Left kidney (tissue), 8 donors: ENCODE measurements at places on chromosomes 1 and 21.
A peak's percentile ranks its signal among the peaks of the same experiment; 100 is the strongest.

DNA sequence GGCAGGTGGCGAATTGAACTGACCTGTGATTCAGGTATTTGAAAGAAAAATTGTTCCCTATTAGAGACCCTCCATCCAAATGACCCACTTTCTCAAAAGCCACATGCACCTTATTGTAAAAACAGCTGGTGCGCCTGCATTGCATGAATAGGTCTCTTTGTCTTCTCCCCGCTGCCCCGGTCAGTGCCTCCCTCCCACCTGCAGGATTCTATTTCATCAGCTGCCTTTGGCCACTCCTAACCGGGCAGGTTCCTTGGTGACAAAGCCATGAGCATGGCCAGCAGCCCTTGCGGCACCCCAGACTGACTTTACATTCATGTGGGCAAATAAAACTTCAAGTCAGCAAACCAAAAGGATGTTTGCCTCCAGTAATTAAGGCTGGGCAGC, 6.4 kb downstream of the TMPRSS3 start:
- peak; percentile 61 for DNase-seq

- no peak for DNase-seq
Measured at GRCh38 chr1:61442544-61442943, 282.4 kb downstream of the TM2D1 start.

- DNase-seq: no peak
Measured at GRCh38 chr21:40731206-40731605, 115.8 kb downstream of the DSCAM start.

GRCh38 chr1:116496380-116496779, 74.4 kb downstream of the CD58 start:
- no peak for DNase-seq

GRCh38 chr1:203428981-203429599, 46.5 kb upstream of the PRELP start:
- no peak for DNase-seq

DNA sequence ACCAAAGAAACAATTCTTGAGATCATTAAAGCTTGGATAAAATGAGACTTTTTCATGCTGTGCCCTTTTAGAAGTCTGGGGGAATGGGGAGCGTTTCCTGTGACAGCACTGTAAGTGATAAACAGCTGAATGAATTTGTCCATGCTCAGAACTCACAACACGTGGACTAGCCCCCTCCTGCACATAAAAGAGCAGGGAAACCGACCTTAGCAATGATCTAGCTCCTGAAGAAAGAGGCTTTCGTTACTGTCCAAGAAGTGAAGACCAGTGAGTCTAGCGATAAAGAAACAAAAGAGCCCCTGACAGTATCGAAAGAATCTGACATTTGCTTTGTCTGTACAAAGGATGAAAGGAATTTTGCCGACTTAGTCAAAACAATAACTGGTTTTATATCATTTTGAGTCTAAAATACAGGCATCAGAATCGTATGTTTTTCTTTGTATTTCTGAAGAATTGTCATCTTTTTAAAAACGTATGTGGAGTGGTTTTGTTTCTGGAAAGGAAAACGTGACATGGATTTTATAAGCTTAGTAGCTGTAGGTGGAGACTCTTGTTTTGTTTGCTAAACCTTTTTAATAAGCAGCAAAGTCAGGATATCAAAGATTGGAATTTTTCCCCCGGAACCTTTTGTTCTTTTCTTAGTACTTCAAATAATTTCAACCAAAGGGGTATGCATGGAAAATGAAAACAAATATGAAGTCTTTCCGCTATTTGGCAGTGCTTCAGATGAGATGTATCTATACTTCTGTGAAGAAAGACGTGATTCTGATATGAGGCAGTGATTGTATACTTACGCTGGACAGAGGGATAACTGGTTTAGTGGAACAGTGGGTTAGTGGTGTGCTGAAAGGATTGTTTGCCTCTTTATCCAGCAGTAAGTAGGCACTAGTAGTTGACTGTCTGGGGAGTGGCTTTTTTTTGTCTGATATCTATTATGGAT, 61.0 kb downstream of the MAST2 start:
- DNase-seq: no peak

GRCh38 chr1:8053878-8054567, 27.9 kb upstream of the ERRFI1 start:
- DNase-seq: no peak

GRCh38 chr1:19128968-19129514, 81.0 kb downstream of the UBR4 start:
- no peak for DNase-seq

- DNase-seq: peak; percentile 66
Measured at GRCh38 chr1:167221738-167222610, 1.3 kb downstream of the POU2F1 start.

DNA sequence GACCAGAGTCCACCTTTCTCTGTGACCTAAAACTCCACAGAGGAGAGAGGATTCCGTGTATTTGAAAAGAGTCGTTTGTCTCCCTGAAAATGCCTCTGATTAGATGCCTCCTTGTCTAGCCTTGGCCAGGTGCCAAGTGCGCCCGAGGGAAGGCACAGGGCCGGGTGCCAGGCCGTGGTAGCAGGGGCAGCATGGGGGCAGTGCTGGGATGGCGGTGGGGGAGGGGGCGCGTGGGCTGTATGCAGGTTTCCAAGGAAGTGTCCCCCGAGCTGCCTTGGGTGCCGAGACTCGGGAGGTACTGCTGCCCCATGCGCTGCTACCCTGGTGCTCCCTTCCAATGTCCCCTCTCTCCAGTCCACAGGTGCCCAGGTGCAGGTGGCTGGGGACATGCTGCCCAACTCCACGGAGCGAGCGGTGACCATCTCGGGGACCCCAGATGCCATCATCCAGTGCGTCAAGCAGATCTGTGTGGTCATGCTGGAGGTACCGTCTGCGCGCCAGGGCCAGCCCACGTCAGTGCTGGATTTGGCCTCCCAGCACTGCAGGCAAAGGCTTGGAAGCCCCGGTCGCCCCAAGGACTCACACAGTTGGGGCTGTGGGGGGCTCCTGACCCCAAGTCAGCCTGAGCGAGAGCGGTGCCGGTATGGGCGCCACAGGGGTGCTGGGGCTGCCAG, 70.9 kb upstream of the COL6A1 start:
- no peak for DNase-seq

DNA sequence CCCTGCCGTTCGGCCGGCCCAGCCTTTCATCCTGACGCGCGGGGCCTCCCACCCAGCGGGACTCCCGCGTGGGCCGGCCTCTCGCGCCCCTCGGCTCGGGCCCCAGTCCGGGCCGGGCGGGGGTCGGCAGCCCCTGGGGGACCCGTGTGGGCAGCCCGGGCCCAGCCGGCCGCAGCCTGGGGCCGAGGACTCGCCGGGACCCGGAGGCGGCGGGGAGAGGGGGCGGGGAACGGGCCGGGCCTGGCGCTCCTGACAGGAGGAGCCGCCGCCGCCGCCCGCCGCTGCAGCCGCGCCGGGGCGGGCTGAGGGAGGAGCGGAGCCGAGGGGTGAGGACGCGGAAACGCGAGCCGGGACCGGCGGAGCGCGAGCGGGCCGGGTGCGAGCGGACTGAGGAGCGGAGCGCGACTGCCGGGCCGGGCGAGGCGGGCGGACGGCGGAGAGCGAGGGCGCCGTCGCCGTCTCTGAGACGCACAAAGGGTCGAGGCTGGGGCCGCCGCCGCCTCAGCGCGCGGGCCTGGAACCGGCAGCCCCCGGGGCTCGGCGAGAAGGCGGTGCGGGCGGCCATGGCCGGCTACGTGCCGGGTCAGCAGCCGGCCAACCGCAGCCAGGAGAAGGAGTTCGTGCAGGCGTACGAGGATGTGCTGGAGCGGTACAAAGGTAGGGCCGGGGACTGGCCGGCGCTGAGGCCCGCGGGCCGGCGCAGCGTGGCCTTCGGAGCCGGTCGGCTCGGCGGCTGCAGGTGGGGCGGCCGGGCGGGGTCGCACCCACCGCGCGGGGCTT, 79.1 kb downstream of the NDUFS5 start:
- DNase-seq: no peak

DNA sequence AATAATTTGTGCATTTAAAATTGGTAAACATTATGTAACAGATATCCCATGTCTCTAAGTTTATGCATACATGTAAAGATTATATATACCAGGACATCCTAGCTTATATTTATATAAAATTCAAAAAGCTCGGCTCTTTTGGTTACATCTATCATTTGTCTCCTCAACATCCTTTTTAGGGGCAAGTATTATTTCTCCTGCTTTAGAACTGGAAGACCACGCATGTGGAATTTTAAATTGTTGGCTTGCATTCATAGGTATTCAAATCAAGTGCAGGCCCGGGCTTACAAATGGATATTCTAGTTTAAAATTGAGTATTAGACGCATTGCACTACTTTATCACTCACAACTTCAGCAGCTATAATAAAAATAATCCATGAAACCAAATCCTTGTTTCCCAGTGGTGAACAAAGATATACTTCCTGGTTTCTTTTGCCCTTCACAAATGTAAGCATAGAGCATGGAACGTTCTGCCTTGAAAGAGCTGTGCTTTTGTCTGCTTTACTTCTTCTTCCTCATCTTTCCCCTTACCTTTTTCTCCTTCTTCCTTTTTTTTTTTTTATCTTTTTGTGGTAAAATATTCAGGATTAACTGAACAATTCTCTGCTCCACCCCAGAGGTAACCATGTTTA, 57.1 kb downstream of the DDAH1 start:
- no peak for DNase-seq

DNA sequence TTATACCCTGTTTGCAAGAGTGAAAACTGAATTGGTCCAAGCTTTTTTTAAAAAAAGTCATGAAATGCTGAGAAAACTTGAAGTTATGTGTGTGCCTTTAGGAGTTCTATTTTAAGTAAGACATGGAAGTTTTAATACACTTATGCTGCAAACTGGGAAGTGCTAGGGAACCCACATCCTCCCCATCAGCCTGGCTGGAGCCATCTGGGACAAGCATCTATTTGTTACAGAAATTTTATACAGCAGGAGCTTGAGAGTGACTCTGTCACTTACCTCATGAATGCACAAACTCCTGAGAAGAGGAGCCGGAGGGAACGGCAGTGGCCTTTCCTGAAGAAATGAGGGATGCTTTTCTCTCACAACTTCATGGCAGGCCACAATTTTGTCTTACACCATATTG, 78.2 kb upstream of the SLC44A3 start:
- no peak for DNase-seq

GRCh38 chr1:55768327-55768952, 553.3 kb upstream of the USP24 start:
- DNase-seq: no peak

- no peak for DNase-seq
Measured at GRCh38 chr1:50264590-50264989, 155.9 kb downstream of the ELAVL4 start.

DNA sequence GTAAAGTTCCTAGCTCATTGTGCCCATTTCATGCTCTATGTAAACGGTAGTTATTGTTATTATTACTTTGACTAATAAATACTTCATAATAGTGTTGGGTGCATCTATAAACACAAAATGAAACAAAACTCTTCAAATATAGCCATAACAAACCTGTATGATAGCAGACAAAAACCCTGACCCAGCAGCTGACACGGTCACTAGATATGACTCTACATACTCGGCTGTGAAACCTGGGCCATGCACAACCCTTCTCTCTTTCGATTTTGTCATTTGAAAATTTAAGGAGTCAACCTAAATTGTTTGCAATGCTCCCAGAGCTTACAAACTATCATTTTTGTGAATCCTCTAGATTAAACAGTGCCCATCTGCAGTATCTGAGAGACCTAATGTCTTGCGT, 8.0 kb upstream of the RGS13 start:
- DNase-seq: no peak

- no peak for DNase-seq
Measured at GRCh38 chr1:28779751-28780408, 32.1 kb upstream of the OPRD1 start.
